ENCODE measurements at places on chromosomes 6 and 20. TPM values are rescaled to one million over a fixed set of nuclear protein-coding genes. Genes with fewer than 3 reads are reported as not detected.

GRCh38 chr6:151009576-151009975 lies 144.1 kb downstream of the MTHFD1L start:
- DNase-seq, result no peak

DNA sequence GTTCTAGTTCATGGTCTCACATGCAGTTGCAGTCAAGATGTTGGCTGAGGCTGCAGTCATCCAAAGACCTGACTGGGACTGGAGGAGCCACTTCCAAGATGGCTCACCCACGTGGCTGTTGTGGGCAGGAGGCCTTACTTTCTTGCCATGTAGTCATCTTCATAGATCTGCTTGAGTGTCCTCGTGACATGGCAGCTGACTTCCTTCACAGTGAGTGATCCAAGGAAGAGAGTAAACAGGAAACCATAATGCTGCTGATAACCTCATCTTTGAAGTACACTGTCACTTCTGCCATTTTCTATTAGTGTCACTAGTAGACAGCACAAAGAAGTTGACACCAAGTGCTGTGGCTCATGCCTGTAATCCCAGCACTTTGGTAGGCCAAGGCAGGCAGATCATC lies 40.1 kb upstream of the AKIRIN2 start:
- no peak for DNase-seq

- no peak for DNase-seq
These were observed 7.6 kb downstream of the CEBPB start for GRCh38 chr20:50198180-50198666.

DNA sequence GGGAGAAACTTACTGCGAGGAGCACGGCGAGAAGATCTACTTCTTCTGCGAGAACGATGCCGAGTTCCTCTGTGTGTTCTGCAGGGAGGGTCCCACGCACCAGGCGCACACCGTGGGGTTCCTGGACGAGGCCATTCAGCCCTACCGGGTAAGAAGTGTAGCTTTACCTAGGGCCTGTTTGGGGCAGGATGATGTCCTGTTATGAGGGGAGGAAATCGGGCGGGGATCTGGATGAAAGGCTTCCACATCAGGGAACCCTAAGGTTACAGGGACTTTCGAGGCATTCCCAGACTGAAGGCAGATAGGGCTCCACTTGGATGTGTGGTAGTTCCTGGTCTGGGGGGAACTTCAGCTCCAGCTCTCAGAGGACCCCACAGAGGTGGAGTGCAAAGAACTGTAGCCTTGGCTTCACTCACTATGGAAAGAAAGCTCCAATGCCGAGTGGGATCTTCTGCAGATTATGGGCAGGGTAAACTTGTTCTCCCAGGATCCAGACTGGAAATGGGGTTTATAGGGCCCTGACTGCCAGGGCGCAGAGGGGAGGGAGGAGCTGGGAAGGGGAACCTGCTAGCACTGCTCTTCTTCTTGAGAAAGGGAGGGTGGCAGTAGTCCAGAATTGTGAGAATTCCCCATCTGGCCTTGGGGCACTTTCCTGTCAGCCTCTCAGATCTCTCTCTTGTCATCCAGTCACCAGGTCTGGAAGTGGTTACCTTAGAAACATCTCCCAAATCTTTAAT lies 740 bp downstream of the TRIM15 start:
- no peak for DNase-seq

ENPP1 gene
- 64.0 TPM for total RNA-seq

DLGAP4 gene
- total RNA-seq, result 12.5 TPM

TP53INP2 gene
- total RNA-seq, result 9.1 TPM

BFSP1 gene
- total RNA-seq, result 2.9 TPM

CRISP2 gene
- 0.96 TPM for total RNA-seq

Measured in umbilical cord (tissue), 2 donors.